ENCODE measurements at places on chromosomes 5 and 9. TPM values are rescaled to one million over a fixed set of nuclear protein-coding genes. Genes with fewer than 3 reads are reported as not detected.
A peak's percentile ranks its signal among the peaks of the same experiment; 100 is the strongest.

DNA sequence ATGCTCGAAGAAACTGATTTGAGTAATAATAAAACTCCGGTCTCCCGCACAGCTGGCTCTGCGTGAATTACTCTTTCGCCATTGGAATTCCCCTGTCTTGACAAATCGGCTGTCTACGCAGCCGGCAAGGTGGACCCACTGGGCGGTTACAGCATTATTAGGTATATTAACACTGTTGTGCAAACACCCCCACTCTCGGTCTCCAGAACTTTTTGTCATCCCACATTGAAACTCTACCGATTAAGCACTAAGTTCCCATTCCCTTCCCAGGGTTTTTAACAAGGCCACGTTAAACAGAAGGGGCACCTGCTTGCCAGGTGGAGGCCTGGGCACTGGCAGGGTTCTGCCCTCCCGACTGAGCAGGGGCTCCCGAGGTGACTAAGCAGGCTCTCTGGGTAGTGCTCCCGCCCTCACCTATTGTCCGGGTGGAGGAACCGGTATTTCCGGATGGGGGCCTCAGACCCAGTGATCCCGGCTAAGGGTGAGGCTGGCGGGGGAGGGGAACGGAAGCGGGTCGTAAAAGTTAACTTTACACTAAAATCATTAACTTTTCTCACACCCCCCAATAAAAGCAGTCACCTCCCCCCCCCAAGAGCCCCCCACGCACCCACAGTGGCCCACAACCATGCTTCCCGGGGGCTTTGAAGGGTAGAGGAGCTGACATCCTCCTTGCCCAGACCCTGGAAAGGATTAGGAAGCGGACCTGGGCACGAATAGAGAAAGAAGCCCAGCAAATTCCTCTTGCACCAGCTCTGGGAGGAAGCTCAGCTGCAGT lies 53.5 kb upstream of the TJP2 start:
- no peak for DNase-seq

DNA sequence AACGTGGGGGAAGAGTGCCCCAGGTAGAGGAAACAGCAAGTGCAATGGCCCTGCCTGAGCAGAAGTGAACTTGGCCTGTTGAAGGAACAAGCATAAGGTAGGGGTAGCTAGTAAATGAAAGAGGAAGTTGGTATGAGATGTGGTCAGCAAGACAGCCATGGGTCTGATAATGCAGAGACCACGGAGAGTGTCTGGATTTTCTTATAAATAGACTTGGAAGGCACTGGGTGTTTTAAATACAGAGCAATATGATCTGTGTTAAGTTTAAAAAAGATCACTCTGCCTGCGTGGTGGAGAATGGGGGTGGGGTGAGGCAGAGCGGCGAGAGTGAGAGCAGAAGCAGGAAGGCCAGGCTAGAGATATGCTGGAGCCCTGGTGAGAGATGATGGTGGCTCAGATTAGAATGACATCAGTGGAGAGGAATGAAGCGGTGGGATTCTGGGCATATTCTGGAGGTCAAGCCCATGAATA lies 4.2 kb downstream of the ADAM19 start:
- DNase-seq: peak; percentile 66

Gene OR1Q1
- total RNA-seq: not detected

DNA sequence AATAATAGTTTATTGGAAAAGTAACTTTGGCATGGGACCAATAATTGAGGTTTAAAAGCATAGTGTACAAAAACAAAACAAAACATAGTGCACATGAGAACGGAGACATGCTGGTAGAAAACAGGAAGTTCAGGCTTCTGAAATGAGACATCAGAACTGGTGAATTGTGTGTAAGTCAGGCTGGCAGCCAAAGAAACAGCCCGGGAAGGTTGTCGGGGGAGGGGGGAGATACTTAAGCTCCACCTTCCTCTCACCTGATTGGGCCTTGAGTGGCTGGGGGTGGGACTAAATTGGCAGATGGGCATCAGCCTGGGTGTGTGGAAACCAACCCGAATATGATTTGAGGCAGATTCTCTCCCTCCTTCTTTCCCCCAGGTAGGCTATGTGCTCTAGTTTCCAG lies 256.3 kb downstream of the SMARCA2 start:
- DNase-seq: peak; percentile 17

Measured in activated CD4-positive, alpha-beta memory T cell treated with anti-CD3 and anti-CD28 coated beads, Interleukin-2, amount 10 ng/mL, durations not matched to agents 7 days and 5 days (primary cell).